ENCODE measurements at places on chromosomes 5 and 9. TPM values are rescaled to one million over a fixed set of nuclear protein-coding genes. Genes with fewer than 3 reads are reported as not detected.

EIF4EBP3 gene
- not detected for total RNA-seq

FBXL7 gene
- total RNA-seq: 6.7 TPM

PCDHA9 gene
- 0.68 TPM for total RNA-seq

ZNF366 gene
- total RNA-seq: 0.75 TPM

RNF224 gene
- not detected for total RNA-seq

C5orf46 gene
- not detected for total RNA-seq

PCDHGB7 gene
- total RNA-seq: 7.0 TPM

CRAT gene
- total RNA-seq: 127 TPM

ZDHHC11 gene
- 6.4 TPM for total RNA-seq

SLC6A7 gene
- 22.9 TPM for total RNA-seq

SMIM33 gene
- total RNA-seq: 0.64 TPM

INSL4 gene
- total RNA-seq: not detected

GRCh38 chr9:99092643-99093491, 12.0 kb upstream of the TGFBR1 start:
- no peak overlapping the region for H3K4me3 ChIP-seq
- no peaks in the 10 kb centered on the region for H3K4me1 ChIP-seq
- H3K27ac ChIP-seq: no peak overlapping the region

DNA sequence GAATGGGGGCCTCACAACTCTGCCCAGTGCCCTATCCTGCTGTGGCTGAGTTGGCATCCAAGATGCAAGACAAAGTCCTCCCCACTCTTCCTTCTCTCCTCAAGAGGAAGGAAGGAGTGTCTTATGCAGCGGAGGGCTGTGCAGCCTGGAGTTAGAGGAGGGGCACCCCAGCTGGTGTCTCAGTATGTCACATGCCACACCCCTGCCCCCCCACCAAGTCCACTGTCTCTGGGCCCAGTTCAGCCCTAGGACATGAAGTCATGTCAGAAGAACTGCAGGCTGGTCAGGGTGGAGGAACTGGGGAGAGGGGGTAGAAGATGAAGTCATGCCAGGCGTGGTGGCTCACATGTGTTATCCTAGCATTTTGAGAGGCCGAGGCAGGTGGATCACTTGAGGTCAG, 28.0 kb upstream of the SLC28A3 start:
- H3K36me3 ChIP-seq: no peaks in the 10 kb centered on the region
- no peaks in the 10 kb centered on the region for H3K27me3 ChIP-seq
- no peak for DNase-seq
- no peak overlapping the region for H3K27ac ChIP-seq
- H3K4me1 ChIP-seq: no peaks in the 10 kb centered on the region

DNA sequence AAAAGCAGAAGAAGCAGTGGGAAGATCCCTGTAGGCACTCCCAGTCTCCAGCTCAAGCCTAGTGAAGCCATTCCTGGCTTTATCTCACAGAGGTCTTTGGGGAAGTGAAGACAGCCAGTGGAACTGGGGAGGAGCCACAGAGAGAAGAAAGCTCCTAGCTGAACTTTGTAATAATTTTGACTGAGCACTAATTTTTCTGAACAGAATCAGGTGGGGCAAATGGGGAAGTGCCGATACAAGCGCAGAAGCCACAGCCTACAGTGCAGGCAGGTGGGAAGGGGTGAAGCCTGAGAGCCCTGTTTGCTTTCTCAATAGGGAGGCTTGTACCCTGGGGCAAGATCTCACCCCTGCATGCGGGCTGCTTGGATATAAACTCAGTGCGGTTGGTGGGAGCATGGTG, 48.4 kb upstream of the SNAPC3 start:
- peaks cover 17% of the 10 kb centered on the region for H3K4me1 ChIP-seq
- no peak overlapping the region for H3K4me3 ChIP-seq
- no peak for DNase-seq
- H3K27ac ChIP-seq: peak overlapping the region; percentile 82
- H3K36me3 ChIP-seq: no peaks in the 10 kb centered on the region

GRCh38 chr9:89461265-89461664, 36.6 kb downstream of the SEMA4D start:
- no peak overlapping the region for H3K4me3 ChIP-seq
- H3K36me3 ChIP-seq: no peaks in the 10 kb centered on the region
- no peak overlapping the region for H3K27ac ChIP-seq

DNA sequence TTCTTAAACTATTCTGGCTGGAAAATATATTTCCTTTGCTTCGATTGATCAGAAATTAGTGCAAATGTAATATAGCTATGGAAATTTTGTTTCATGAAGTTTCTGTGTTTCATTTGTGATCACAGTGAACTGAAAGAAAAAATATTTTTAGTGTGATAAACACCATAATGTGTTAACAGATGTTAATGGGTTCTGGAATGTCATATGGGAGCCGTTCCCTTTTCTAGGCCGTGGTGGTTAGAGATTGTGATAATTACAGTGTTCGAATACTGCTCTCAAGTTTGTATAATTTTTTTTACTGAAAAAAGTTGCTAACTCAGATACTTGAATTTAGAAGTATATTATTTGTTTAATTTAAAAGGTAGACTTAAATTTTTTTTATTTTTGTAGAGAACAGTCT, 19.3 kb downstream of the GAPVD1 start:
- peaks cover 4% of the 10 kb centered on the region for H3K4me1 ChIP-seq
- H3K27ac ChIP-seq: no peak overlapping the region
- no peak for DNase-seq
- no peak overlapping the region for H3K4me3 ChIP-seq
- no peaks in the 10 kb centered on the region for H3K27me3 ChIP-seq

GRCh38 chr9:121196389-121196788, 5.3 kb downstream of the RAB14 start:
- no peak overlapping the region for H3K4me3 ChIP-seq
- peaks cover 91% of the 10 kb centered on the region for H3K4me1 ChIP-seq
- H3K36me3 ChIP-seq: no peaks in the 10 kb centered on the region
- DNase-seq: no peak

DNA sequence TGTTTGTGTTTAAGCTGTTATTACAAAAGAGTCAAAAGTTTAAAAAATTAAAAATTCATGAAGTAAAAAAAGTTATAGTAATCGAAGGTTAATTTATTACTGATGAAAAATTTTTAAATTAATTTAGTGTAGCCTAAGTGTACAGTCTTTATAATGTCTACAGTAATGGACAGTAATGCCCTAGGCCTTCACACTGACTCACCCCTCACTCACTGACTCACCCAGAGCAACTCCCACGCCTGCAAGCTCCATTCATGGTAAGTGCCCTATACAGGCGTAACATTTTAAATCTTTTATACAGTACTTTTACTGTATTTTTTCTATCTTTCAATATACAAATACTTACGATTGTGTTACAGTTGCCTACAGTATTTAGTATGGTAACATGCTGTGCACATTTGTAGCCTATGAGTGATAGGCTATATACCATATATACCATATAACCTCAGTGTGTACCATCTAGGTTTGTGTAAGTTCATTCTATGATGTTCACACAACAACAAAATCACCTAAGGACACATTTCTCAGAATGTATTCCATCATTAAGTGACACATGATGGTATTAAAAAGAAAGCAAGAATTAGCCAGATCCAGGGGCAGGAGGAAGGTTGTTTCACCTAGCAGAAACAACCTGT, 40.1 kb downstream of the DCAF10 start:
- no peaks in the 10 kb centered on the region for H3K36me3 ChIP-seq
- no peak overlapping the region for H3K27ac ChIP-seq
- no peaks in the 10 kb centered on the region for H3K27me3 ChIP-seq
- H3K4me3 ChIP-seq: no peak overlapping the region
- no peak for DNase-seq

DNA sequence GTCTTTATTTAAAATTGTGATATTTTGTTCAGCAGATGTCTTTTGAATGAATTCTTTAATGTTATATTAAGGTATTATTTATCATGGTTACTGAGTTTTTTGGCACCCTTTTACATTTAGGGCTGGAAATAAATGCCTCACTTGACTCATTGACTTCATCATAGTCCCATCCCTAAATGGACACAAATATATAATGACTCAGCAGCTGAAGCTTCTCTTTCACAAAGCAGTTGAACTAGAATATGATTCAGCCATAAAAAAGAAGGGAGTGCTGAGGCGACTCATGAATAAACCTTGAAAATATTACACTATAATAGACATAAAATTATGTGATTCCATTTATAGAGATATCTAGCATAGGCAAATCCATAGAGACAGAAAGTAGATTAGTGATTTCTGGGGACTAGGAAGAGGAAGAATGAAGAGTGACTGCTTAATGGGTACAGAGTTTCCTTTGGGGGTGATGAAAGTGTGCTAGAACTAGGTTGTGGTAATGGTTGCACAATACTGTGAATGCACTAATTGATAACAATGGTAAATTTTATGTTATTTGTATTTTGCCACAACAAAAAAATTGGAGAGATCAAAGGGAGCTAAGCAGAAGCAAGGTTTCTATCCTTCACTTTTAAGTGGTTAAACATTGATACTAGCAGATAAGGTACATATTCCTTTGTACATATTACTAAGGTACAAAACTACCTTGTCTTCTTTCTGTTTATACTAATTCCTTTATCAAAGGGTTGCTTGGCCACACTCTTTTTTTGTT, 449.6 kb downstream of the NTRK2 start:
- H3K27ac ChIP-seq: no peak overlapping the region
- H3K27me3 ChIP-seq: no peaks in the 10 kb centered on the region

- H3K27ac ChIP-seq: no peak overlapping the region
- no peaks in the 10 kb centered on the region for H3K4me1 ChIP-seq
- H3K4me3 ChIP-seq: no peak overlapping the region
- no peaks in the 10 kb centered on the region for H3K27me3 ChIP-seq
Measured at GRCh38 chr9:116361547-116361946, 208.0 kb downstream of the PAPPA start.

DNA sequence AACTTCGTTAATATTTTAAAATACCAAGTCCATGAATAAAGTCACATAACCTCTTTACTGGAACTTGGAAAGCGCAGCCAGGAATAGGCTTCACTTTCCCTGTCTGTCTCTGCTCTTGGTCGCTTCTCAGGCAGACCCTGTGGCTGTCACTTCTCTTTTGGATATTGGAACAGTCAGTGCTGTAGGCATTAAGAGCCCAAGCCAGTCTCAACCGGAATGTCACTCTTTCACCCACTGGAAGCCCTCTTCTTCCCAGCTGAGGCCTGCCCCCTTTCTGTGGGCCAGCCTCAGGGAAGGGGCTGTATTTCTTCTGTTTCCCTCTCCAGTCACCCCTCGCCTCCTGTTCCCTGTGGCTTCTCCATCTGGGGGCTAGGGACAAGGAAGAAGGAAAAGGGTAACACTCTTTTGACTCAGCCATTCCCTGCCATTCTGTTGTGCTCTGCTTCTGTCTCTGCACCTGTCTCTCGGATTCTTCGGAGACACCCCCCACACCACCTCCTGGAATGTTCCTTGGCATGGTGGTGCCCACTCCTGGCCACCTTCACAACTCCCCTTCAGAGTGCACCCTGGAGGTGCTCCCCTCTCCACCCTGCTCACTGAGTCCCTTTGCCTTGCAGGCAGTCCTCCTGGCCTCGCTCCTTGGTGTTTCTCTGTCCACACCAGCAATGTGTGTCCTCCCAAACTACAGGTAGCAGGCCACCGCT, 103.4 kb downstream of the TRIO start:
- H3K4me1 ChIP-seq: peaks cover 29% of the 10 kb centered on the region
- DNase-seq: no peak
- H3K4me3 ChIP-seq: no peak overlapping the region
- H3K36me3 ChIP-seq: no peaks in the 10 kb centered on the region
- H3K27me3 ChIP-seq: no peaks in the 10 kb centered on the region

GRCh38 chr5:125411744-125412560, 665.5 kb upstream of the ZNF608 start:
- H3K27me3 ChIP-seq: no peaks in the 10 kb centered on the region
- H3K4me3 ChIP-seq: no peak overlapping the region
- H3K4me1 ChIP-seq: peaks cover 51% of the 10 kb centered on the region
- H3K27ac ChIP-seq: peak overlapping the region; percentile 74
- DNase-seq: peak; percentile 36

DNA sequence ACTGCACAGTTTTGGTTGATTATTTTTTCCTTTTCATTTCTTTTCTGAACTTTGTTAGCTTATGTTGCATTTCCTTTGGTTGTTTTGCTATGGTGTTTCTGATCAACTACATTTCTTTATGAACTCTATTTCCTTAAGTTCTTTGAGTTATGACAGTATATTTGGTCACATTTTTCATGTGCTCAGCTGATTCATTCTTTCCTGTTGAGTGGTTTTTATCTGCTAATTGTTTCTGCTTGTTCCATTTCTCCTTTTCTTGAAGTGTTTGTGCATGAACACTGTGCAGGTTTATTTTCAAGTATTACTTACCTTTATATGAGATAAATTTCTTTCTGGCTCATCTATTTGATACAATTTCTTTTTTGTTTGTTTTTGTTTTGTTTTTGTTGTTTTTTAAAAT, 50.9 kb upstream of the MACIR start:
- no peak for DNase-seq
- H3K27ac ChIP-seq: no peak overlapping the region
- no peaks in the 10 kb centered on the region for H3K4me1 ChIP-seq

DNA sequence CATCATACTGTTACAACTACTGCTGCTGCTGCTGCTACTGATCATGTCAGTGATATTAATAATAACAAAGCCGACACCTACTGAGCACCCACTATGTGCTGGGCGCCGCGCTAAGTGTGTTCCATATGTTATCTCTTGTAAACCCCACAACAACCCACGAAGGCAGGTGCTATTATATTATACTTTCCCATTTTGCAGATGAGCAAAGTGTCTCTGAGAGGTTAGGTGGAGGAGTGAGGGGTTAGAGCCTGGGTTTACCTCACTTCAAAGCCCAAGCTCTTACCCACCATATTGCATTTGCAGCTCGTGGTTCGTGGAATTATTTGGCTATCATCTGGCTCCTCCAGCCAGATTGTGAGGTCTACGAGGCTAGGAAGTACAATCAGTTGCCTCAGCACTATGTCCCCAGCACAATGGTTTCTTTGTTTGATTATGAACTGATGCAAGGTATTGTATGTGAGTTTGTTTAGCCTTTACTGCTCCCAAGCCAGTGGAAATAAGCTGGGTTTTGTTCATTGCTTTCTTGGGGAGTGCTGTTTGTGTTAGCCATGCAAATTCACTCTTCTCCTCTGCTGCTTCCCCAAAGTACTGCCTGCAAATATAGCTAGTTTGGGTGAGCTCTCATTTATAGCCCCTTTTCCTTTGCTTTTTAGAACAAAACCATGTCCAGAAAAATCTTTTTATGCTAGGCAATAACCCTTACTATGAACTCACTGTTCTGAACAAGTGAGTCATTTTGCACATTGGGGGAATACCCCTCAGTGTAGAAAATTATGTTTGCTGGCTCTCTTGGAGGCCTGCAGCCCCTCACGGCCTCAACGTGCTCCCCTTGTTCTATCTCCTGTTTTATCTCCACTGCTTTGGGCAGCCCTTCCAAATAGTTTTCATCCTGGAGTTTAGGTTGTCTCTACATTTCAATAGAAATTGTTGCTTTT, 47.9 kb downstream of the ALG2 start:
- H3K36me3 ChIP-seq: no peaks in the 10 kb centered on the region
- H3K4me3 ChIP-seq: no peak overlapping the region
- no peak overlapping the region for H3K27ac ChIP-seq
- no peak for DNase-seq
- peaks cover 6% of the 10 kb centered on the region for H3K4me1 ChIP-seq
- no peaks in the 10 kb centered on the region for H3K27me3 ChIP-seq

DNA sequence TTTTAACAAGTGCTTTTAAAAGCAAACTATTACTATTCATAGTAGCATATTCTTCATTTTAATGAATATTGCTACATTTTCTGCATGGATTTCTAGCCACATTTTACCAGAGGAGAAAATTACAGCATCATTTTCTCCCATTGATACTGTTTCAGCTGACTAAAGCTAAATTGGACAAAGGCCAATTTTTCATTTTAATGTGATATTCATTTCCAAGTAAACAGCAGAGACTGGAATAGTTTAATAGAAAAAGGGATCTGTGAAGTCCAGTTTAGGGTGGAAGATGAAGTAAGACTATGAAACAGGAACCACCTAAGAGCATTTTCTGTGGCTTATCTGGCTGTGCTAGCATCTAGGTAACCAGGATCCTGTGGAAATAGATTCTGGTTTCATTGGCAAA, 128.1 kb downstream of the GIN1 start:
- no peaks in the 10 kb centered on the region for H3K36me3 ChIP-seq
- H3K4me1 ChIP-seq: no peaks in the 10 kb centered on the region
- no peaks in the 10 kb centered on the region for H3K27me3 ChIP-seq

Measured in transverse colon (tissue), 4 donors.